T-helper 2 cell (primary cell): ENCODE measurements at places on chromosomes 1 and 21.
A peak's percentile ranks its signal among the peaks of the same experiment; 100 is the strongest.

DNA sequence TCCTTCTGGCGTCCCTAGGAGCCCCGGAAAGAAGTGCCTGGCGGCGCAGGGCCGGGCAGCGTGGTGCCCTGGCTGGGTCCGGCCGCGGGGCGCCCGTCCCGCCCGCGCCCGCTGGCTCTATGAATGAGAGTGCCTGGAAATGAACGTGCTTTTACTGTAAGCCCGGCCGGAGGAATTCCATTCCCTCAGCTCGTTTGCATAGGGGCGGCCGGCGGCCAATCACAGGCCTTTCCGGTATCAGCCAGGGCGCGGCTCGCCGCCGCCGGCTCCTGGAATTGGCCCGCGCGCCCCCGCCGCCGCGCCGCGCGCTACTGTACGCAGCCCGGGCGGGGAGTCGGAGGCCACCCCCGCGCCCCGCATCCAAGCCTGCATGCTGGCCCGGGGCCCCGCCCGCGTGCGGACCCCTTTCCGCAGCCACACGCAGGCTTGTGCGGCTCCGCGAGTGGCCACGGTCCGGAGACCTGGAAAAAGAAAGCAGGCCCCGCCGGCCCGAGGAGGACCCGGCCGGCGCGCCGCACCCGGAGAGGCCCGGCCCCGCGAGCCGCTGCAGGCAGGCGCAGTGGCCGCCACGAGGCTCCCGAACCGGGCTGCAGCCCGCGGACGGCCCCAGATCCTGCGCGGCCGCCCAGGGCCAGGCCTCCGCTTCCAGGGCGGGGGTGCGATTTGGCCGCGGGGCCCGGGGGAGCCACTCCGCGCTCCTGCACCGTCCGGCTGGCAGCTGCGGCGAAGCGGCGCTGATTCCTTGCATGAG is 160.4 kb downstream of the RUNX1 start:
- peak; percentile 76 for DNase-seq

DNA sequence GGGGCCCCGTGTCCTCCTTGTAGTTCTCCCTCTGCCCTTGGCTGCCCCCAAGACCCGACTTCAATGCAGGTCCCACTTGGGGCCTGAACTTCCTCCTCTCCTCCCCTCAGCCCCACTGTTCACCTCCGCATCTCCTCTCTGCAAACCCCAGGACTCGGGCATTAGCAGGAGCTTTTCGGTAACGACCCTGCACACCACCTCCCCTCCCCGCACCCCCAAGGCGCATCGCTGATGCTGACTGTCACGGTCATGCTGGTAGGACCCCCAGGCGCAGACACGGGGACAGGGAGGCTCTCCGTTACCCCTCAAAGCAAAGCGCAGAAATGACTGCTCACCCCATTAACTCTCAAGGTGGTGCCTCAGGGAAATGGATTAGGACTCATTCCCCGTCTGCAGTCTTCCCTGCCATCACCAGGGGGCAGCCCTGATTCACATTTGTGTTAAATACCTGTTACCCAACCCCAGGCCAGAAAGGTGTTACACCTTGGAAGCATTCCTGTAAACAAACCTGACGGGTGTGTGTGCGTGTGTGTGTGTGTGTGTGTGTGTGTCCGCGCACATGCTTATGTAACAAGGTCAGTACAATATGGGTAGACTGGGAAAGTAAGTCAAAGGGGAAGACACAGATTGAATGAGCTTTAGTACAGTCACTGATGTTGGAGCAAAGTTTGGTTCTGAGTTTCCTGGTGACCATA is 6.4 kb upstream of the GUCA2B start:
- peak; percentile 57 for DNase-seq

DNA sequence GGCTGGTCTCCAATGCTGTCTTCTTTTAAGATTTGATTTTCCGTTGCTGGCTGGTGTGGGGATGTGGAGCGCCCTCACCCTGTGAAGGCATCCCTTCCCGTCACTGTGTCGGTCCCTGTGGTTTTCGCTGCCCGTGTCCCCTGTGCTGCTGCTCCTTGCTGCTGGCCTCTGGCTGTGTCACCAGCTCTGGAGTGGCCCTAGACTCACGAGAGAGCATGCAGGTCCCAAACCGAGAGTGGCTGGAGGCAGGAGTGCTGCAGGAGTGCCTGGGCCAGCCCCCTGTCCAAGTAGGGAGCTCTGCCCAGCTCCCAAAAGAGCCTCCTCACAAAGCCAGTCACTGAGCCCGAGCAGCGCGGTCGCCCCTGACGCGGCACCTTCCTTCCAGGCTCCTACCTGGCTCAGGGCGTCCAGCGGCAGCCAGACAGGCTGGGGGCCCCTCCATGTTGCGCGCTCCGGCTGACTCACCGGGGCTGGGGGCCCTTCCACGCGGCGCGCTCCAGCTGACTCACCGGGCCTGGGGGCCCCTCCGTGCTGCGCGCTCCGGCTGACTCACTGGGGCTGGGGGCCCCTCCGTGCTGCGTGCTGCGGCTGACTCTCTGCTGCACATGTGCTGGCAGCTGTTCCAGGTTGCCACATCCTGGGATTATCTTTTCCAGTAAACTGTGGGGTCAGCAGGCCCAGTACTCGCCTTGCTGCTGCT is 106.7 kb upstream of the COL6A1 start:
- no peak for DNase-seq

- DNase-seq, result no peak
Measured at GRCh38 chr1:212294983-212295382, 9.8 kb downstream of the PPP2R5A start.

DNA sequence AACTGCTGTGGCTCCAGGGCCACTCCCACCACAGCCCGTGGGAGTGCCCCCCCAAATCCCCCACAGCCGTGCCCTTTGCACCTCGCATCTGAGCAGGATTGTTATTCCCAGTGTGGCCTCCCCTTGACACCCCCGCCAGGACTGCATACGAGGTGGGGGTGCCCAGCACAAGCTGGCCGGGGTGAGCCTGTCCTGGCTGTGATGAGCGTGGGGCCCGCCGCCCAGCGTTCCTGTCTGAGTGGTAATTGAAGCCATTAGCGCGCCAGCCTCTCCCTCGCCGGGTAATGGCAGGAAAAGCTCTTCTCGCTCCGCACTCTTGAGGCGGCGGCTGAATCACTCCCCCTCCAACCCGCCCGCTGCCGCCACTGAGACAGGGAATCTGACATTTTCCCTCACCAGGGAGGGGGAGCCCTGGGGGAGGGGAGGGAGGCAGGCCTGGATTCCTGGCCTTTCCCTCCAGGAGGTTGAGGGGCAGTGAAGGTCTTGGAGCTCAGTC is 27.7 kb downstream of the PTPRF start:
- no peak for DNase-seq

- no peak for DNase-seq
Measured at GRCh38 chr1:221768444-221769066, 26.7 kb upstream of the DUSP10 start.

- no peak for DNase-seq
Measured at GRCh38 chr1:240056350-240056749, 35.3 kb upstream of the FMN2 start.

DNA sequence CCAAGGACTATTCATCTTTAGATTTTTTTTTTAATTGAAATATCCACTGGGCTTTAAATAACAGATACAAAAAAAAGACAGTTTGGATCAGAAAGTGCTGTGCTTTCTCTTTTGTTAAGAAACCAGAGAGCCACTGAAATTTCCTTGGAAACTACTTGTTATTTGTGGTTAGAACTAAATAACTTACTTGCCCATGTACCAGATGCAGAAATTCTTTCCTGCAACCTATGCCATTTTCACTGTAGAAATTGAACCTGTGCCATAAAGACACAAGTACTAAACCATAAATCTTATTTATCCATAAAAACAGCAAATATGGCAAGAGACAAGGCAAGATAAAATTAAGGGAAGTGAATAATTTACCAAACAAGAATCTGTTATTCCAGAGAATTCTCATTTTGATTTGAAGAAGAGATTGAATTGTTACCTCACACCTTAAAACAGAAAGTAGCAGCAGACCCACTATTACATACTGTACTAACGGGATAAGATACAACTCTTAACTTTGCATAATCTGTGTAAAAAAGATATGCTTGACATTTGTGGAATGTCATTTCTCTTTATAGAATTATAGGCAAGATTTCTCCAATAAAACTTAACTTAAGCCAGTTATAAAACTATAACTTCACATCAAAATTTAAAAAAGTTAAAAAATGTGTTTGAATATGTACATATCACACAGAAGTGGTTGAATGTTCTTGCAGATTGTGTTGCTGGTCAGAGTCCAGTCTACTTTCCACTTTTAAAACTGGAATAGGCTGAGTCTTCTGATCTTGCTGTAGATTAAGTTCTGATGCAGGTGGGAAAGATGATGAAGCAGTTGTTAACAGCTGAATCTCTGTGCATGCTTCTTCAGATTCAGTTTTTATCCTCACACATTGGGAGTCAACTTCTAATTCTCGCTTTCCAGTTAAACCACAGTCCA is 6.3 kb upstream of the PHTF1 start:
- no peak for DNase-seq

DNA sequence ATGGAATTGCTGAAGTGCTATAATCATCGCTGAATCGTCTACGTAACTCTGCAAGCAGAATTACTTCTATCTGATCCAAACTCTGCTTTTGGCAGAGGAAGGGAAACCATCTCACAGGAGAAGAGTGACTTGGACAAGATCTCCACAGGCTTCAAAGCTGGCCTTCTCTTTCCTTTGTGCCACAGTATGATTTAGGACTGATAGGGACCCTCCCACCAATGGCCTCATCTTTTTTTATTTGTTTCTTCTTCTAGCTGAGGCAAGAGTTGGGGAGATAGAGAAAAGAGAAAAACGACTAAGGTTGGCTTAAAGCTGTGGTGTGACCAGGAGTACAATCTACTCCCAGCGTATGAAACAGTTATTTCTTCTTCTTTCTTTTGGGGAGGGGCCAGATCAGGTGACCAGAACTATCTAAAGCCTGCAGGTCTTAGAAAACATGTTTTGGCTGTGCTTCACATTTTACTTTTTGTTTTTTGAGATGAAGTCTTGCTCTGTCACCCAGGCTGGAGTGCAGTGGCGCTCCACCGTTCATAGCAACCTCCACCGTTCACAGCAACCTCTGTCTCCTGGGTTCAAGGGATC is 35.0 kb downstream of the ZNF496 start:
- DNase-seq, result no peak

DNA sequence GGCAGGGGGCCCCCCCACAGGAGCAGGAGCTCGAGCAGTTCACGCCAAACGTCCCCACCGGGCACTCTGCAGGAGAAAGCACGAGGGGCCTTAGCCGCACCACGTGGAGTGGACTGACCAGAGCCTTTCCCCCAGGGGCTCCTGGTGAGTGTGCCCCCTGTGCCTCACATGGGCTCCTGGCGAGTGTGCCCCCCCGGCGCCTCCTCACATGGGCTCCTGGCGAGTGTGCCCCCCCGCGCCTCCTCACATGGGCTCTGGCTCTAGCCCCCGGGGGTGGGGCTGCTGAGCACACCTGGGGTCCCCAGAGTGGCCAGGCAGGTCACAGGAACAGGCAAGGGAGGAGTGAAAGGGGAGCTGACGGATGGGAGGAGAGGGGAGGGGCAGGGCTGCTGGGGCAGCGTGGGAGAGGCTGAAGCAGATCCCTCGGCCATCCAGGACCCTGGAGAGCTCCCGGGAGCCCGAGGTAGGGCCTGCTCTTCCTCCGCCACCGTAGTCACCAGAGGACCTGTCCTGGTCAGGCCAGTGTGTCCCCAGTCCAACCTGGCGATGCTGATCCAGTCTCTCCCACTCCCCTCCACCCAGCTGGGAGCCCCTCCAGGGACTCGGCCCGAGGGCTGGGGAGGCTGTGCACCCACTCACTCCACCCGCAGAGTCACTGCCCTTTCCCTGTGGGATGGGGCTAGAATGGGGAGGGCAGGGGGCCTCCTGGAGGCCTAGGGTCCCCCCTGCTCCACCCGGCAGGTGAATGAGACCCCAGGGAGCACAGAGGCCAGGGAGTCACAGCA is 47.6 kb downstream of the ARHGEF16 start:
- peak; percentile 20 for DNase-seq

DNA sequence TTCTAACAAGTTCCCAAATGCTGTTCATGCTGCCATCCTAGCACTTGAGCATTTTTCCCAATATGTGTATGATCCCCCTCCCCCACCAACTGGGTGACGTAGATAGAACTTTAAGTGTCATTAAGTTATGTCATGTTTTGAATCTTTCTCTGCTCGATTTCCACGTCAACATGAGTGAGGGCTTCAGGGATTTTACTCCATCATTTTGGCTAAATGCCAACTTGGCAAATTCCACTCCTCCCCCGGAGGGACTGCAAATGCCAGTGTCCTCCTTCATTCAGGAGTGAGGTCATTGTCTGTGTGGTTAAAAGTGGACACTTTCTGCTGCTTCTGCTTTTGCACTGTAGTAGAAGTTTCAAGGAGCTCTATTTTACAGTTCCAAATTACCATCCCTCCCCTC is 201.7 kb downstream of the FGGY start:
- DNase-seq, result no peak

- DNase-seq, result peak; percentile 48
Measured at GRCh38 chr1:201982623-201983379, at the start of gene RNPEP. Gene RNPEP (plus strand): TSS chr1:201982648. CDS start chr1:201982667, 19 bp downstream.

- no peak for DNase-seq
Measured at GRCh38 chr1:9373619-9374018, 80.9 kb downstream of the SPSB1 start.

DNA sequence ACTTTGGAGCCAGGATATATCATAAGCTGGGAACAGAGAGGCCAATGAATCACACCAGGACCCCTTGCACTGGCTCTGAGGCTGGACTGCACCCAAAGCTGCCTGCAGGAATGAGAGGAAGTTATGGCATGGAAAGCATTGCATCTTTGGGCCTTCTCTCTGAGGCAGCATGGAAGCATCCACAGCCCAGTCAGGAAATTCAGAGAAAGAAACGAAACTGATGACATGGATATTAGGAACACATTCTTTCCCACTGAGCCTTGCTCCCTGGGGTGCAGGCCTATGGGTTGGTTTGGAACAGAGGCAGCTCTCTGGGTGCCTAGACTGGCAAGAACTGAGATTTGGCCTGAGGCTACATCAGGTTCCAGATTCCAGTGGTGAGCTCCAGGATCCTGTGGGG is 98.6 kb downstream of the NGF start:
- DNase-seq, result no peak

GRCh38 chr1:67948151-67949080 is 102.0 kb downstream of the DIRAS3 start:
- no peak for DNase-seq

GRCh38 chr1:231418101-231418740 is 3.9 kb downstream of the EGLN1 start:
- no peak for DNase-seq
